Esophagus mucosa (tissue), 1 donor: ENCODE measurements at places on chromosomes 13 and 19. TPM values are rescaled to one million over a fixed set of nuclear protein-coding genes. Genes with fewer than 3 reads are reported as not detected.

KCNRG gene
- total RNA-seq = 0.68 TPM

ASPDH gene
- not detected for total RNA-seq

SPHK2 gene
- 7.7 TPM for total RNA-seq

UGGT2 gene
- 13.3 TPM for total RNA-seq

FAM32A gene
- 40.4 TPM for total RNA-seq

ZNF677 gene
- 2.2 TPM for total RNA-seq

PLIN5 gene
- total RNA-seq = 2.4 TPM

KLK5 gene
- total RNA-seq = 93.9 TPM

MIA gene
- 7.5 TPM for total RNA-seq

RNF17 gene
- total RNA-seq = not detected

IFNL1 gene
- total RNA-seq = not detected

CAMSAP3 gene
- total RNA-seq = 21.2 TPM

SHISA7 gene
- total RNA-seq = not detected

HCST gene
- 0.96 TPM for total RNA-seq

PEX11G gene
- 4.8 TPM for total RNA-seq

ZNF285 gene
- total RNA-seq = 0.64 TPM

ZNF442 gene
- 2.8 TPM for total RNA-seq

PRRG2 gene
- total RNA-seq = 13.2 TPM

TEX101 gene
- total RNA-seq = 3.3 TPM

POU2F2 gene
- total RNA-seq = 1.00 TPM

TTYH1 gene
- 0.44 TPM for total RNA-seq

LILRA6 gene
- not detected for total RNA-seq

ARGLU1 gene
- total RNA-seq = 27.7 TPM

C1QTNF9 gene
- not detected for total RNA-seq

ZNF888 gene
- 3.6 TPM for total RNA-seq

DLEU7 gene
- total RNA-seq = not detected

ELAVL1 gene
- 48.7 TPM for total RNA-seq

SGCG gene
- total RNA-seq = 0.24 TPM

IGFL3 gene
- total RNA-seq = not detected

GPR183 gene
- total RNA-seq = 0.76 TPM

GDF15 gene
- 3.9 TPM for total RNA-seq

ZNF579 gene
- 3.4 TPM for total RNA-seq

ZNF177 gene
- 0.20 TPM for total RNA-seq

MCEMP1 gene
- 0.24 TPM for total RNA-seq

LIM2 gene
- total RNA-seq = not detected

NRTN gene
- 2.7 TPM for total RNA-seq

PBX4 gene
- total RNA-seq = 0.20 TPM

HPN gene
- not detected for total RNA-seq

FKRP gene
- 7.8 TPM for total RNA-seq

TMTC4 gene
- total RNA-seq = 5.6 TPM

ZNF541 gene
- 0.08 TPM for total RNA-seq

NAPSA gene
- 0.40 TPM for total RNA-seq

CASP14 gene
- total RNA-seq = 0.16 TPM

CEACAM8 gene
- not detected for total RNA-seq

CCNE1 gene
- total RNA-seq = 3.7 TPM

MIR17HG gene
- 3.5 TPM for total RNA-seq

LRRC63 gene
- total RNA-seq = not detected

OR7C1 gene
- total RNA-seq = not detected

ACTMAP gene
- total RNA-seq = 5.4 TPM

ZNF234 gene
- 3.0 TPM for total RNA-seq

PDCD2L gene
- 6.7 TPM for total RNA-seq

DUXA gene
- total RNA-seq = not detected
